Jurkat, Clone E6-1 (cell line): ENCODE measurements at places on chromosomes 6 and 20.

DNA sequence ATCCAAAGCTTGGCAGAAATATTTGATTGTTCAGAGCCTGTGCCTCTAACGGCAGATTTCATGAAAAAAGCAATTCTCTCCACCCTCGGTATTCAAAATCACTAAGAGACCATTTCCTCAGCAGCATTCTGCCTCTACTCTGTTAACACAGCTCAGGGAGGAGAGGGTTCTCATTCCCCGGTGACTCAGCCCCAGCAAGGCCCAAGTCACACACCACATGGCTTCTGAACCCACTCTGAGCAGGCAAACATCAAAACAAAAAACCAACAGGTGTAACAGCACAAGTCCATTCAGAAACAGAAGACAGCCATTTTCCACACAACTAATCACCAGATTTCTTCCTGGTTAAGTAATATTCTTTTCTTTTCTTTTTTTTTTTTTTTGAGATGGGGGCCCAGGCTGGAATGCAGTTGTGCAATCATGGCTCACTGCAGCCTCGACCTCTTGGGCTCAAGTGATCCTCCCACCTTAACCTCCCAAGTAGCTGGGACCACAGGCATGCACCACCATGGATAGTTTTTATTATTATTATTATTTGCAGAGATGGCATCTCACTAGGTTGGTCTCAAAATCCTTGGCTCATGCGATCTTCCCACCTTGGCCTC, 55.4 kb downstream of the GFOD1 start:
- DNase-seq, result peak; percentile 48

DNA sequence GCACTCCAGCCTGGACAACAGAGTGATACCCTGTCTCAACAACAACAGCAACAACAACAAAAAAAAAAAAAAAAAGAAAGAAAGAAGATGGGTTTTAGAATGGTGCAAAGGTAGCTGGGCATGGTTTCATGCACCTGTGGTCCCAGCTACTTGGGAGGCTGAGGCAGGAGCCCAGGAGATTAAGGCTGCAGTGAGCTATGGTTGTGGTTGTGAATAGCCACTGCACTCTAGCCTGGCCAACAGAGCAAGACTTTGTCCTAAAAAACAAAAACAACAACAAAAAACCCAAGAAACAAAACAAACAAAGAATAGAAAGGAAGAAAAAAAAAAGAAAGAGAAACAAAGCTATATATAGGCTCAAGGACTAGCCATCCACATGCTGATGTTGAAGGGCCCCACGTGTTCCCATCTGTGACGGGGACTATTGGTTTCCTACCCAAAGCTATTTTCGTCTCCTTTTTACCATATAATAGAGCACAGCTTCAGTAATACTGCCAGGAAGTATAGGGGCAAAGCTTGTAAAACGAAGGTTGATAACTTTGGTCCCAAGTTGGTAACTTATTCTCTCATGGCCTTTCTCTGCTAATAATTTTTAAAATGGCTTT, 7.9 kb upstream of the EEF1E1 start:
- no peak for DNase-seq

GRCh38 chr6:150964765-150965164, 99.3 kb downstream of the MTHFD1L start:
- no peak for DNase-seq

DNA sequence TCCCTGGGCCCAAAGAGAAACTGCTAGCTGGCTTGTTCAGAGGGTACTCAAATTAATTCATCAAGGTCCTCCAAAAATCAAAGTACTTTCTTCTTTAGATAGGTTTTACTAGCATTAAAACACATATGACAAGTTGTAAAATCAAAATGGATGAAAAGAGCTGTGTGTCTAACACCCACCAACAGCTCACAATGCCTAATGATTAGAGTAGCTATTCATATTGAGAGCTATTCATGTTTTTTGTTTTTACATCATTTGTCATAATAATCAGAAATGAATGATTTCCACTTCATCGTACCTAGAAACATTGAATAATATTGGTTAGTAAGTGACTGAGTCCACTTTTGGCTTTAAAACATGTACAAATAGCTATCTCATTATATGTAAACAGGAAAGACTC, 289.9 kb upstream of the RUNX2 start:
- DNase-seq, result no peak
